ENCODE measurements at places on chromosomes 1 and 21.

GRCh38 chr21:43300496-43301408, 126.2 kb downstream of the SIK1 start:
- no peak for DNase-seq

- no peak for DNase-seq
Observed at GRCh38 chr1:61404597-61405376, 320.2 kb downstream of the TM2D1 start.

- DNase-seq: peak; percentile 61
Observed at GRCh38 chr1:158112994-158113758, 67.5 kb upstream of the CD1D start.

DNA sequence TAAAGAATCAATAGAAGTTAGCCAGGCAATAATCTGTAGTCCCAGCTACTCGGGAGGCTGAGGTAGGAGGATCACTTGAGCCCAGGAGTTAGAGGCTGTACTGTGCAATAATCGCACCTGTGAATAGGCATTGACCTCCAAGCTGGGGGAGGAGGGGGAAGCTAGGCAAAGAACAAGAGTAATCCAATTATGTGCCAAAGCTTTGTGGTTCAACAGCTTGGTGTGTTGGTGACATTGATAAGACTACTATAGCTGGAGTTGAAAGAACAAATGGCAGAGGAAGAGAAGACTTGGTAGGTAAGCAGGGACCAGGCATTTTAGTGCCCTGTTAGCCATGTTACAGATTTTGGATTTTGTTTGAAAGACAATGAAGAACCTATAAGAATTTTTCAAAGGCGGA, 2.1 kb upstream of the TMCO2 start:
- DNase-seq: no peak

- DNase-seq: no peak
Observed at GRCh38 chr1:34618381-34618780, 136.5 kb upstream of the GJB5 start.

GRCh38 chr1:47576758-47577115, 138.9 kb downstream of the FOXD2 start:
- DNase-seq: no peak

GRCh38 chr1:236083650-236084385, 18.9 kb upstream of the NID1 start:
- DNase-seq: no peak

GRCh38 chr1:24850328-24850920, 79.7 kb downstream of the RUNX3 start:
- no peak for DNase-seq

DNA sequence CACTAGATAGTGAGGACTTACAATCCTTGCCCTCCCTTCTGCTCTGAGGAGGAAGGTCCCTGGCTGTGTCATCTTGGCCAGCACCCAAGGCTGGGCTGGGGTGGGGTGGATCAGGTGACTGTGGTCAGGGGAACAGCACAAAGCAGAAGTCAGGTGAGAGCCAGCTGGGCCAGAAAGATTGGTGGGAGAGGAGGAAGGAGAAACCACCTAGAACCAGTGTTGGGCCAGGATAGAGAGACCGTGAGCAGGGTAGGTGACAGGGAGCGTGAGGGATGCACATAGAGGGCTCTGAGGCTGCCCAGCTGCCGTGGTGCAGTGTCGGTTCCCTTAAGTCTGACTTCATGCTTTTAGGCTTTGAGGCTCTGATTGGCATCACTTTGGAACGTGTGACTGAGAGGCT, 22.7 kb downstream of the NCF2 start:
- DNase-seq: no peak

- DNase-seq: peak; percentile 78
Observed at GRCh38 chr1:150009604-150010392, 728 bp downstream of the OTUD7B start.

GRCh38 chr1:31488528-31488927, 75.5 kb downstream of the SERINC2 start:
- DNase-seq: no peak

- no peak for DNase-seq
Observed at GRCh38 chr1:224641030-224641429, 24.9 kb downstream of the CNIH3 start.

DNA sequence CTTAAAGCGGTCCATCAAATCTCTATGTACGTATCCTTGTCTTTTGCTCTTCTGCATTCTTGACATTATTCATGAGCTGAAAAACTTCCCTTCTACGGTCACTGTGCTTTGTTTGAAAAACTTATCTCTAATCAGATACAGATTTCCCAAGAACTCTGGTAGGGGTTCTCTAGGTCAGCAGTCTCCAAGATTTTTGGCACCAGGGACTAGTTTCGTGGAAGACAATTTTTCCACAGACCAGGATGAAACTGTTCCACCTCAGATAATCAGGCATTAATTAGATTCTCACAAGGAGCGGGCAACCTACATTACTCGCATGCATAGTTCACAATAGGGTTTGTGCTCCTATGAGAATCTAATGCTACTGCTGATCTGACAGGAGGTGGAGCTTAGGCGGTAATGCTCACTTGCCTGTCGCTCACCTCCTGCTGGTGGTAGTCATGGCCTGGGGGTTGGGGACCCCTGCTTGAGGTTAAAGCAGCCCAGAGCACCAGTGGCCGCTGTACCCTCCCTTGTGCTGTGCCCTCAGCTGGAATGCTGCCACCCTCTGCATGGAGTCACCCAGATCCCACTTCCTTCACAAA, 30.8 kb downstream of the AK2 start:
- no peak for DNase-seq

GRCh38 chr1:178916448-178917174, 45.7 kb upstream of the ANGPTL1 start:
- no peak for DNase-seq

DNA sequence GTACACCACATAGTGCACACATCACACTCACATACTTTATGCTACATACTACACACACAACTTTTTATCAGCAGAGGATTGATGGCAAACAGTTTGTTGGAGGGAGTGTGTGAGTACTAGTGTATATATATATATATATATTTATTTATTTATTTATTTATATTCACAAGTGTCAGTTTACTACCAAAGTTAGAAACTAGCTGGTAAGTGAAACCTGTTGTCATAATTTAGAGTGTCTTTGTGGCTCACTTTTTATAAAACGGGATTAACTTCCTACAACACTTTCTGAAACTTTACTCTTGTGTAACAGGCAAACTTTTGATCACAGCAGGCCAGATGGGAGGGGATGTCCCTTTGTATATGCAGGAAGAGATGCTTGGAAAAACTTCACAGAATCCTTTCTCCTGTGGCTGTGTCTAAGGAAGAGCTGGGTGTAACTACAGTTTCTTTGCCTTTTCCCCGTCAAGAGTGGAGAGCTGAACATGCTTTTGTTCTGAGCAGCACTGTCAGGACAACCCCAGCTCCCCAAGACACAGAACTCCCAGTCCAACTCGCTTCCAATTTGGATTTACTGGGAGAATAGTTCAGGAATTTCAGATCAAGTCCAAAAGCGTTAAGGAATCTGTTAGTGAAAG, 1.9 kb upstream of the SAMD13 start:
- DNase-seq: no peak

GRCh38 chr1:174958396-174958795, 41.4 kb upstream of the CACYBP start:
- DNase-seq: no peak

DNA sequence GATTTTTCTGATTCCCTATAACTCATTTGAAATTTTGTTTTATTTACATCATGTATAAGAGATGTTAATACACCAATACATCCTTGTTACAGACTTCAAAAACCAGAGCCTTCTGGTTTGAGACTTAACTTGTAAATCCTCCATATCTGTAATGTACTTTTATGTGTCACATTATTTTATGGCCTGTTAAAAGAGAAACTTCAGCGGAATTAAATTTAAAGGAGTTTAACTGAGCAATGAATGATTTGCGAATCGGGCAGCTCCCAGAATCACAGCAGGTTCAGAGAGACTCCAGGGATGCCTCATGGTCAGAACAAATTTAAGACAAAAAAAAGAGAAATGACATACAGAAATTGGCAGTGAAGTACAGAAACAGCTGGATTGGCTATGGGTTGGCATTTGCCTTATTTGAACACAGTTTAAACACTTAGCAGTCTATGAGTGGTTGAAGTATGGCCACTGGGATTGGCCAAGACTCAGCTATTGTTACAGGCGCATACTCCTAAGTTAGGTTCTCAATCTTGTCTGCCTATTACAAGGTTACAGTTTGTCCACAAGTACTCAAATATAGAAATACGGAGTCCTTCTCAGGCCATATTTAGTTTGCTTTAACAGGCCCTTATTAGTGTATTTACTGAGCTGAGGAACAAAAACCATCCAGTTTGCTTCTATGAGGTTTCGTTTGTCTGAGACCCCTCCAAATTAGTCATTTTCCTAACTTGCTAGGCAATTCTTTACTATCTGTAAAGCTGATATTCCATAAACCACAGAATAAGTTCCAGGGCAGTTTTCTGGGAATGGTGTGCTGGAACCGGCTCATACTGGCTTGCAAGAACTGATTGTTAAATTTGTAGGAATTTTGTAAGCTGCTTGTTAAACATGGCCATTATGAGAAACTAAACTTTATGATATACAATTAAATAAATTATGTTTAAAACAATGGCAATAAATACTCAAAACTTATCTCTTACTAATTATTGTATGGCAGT, 56.2 kb upstream of the WDR26 start:
- DNase-seq: no peak

DNA sequence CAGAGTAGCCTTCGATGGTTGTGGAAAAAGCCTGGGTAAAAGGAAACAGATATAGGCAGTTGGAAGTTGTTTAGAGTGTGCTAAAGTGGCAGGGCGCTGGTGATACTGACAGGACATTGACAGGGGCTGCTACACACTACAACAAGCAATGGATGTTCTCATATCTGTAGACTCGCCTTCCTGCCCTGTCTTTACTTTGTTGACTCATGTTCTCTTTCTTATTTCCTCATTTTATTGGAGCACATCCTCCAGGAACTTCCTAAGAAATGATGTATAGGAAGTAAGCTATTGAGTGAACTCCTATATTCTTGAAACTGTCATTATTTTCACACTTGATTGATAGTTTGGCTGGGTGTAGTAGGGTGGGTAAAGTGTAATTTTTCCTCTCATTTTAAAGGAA, 51.0 kb downstream of the C4BPA start:
- DNase-seq: no peak

DNA sequence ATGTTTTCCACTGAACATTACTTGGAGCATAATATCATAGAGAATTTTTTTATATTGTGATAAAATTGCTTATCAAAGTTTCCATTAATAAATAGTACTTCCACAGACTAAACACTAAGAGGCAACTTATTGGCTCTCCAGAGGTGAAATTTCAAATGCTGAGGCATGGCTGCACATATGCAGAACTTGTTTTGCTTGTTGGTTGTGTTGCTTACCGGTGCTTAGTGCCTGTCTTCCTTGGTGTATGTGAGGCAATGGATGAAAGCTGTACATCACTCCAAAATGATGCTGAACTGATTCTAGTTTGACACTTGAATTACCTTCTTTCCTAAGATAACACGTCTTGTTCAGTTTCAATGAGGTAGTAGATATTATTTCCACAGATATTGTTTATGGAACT, 29.8 kb upstream of the GPR52 start:
- DNase-seq: no peak

DNA sequence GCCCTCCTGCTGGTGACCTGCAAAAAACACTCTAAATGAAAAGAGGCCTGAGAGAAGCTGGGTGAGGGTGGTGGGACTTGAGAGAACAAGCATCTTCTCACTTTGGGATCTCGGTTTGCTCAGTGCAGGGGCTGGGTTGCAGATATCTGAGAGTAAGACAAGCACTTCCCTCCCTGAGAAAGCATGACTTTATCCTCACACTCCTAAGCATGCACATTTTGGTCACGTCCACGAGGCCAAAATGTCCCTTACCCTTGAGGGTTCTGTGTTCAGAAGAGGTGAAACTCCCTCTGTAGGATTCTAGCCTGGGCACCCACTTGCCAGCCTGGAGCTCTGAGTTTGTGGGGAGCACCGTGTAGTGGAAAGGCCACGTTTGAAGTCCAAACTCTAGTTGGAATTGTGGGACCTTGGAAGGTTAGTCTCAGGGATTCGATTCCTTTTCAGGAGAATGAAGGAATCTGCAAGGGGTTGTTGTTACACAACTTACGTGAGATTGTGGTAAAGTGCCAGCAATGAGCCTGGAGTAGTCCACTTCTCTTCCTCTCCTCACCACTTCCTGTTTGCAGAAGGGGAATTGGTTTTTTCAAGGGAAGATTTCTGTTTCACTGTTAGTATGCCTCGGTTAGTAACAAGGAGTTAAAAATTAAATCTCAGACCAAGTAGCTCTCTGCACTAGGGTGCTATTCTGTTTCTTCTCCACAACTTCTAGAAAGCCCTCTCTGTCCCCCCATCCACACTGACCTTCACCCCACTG, 3.0 kb downstream of the FCAMR start:
- DNase-seq: no peak

DNA sequence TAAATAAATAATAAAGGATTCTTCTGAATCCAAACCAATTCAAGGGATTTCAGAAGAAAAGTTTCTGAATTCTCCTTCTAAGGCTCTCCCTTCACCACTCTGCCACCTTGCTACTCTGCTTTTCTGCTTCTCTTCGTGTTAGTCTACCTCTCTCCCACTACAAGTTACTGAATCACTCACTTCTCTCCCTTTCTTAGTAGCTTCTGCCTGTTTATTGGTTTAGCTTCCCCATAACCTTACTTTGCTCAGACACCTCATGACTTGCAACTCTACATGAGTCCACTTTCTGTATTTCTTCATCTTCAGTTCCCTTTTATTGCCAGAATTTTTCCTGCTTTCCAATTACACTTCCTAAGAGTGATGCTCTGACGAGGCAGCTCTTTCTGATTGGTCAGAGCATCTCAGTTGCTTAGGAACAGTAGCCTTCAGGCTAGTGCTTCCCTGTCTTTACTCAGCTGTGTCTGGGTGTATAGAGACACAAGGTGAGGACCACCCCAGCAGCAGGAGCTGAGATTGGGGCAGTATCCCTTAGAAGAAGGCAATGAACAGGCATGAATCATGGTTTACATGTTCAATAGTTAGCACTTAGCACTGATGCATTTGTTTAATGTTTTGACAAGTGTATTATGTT, 144.6 kb downstream of the SLC30A10 start:
- no peak for DNase-seq

GRCh38 chr1:176461576-176461975, 1.4 kb upstream of the PAPPA2 start:
- DNase-seq: no peak

- DNase-seq: no peak
Observed at GRCh38 chr21:29674343-29674742, 265.5 kb downstream of the GRIK1 start.

- DNase-seq: no peak
Observed at GRCh38 chr1:245859493-245860114, 647.5 kb downstream of the SMYD3 start.
